ENCODE measurements at places on chromosomes 4 and X.

- DNase-seq: no peak
Measured at GRCh38 chr4:77449171-77449570, 156.4 kb upstream of the CXCL13 start.

- DNase-seq: no peak
Measured at GRCh38 chr4:6731780-6732179, 15.8 kb downstream of the BLOC1S4 start.

DNA sequence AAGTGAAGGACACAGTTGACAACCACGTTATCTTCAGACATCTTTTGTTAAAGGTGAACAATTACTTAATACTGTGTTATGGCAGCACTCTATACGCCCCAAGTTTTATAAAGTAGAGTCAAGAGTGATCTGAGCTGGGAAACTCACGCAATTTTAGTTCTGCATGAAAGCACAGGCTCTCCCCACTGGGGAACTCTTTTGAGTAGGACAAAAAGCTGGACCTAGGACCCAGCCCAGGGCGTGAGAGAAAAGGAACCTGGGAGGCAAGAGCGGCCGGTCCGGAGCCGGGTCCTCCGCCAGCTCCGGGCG lies 152.6 kb upstream of the SLC4A4 start:
- DNase-seq: no peak

- no peak for DNase-seq
Measured at GRCh38 chr4:8818063-8818881, 53.4 kb downstream of the HMX1 start.

DNA sequence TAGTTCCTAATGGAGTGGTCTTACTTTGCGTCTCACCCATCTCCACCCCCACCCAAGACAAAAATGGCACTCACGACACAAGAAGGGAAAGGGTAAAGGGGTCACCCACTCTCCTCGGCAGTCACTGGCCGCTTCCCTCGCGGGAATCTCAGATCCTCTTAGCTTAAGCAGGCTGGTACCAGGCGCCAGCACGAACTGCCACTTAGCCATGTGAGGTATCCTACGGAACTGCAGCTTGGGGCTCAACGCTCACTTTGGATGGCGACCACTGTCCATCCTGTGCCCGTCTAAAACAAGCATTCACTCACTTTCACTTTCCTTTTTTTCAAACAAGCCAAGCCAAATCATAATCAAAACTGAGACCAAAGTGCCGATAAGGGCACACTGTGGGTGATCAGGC lies 14.6 kb upstream of the MAGIX start:
- no peak for DNase-seq

Measured in activated CD4-positive, alpha-beta T cell treated with anti-CD3 and anti-CD28 coated beads, Interleukin-2, amount 50 U/mL, for 24 hours (primary cell).